ENCODE measurements at places on chromosomes 7 and 10.

- DNase-seq = no peak
Measured at GRCh38 chr7:69095649-69096048, 502.6 kb upstream of the AUTS2 start.

DNA sequence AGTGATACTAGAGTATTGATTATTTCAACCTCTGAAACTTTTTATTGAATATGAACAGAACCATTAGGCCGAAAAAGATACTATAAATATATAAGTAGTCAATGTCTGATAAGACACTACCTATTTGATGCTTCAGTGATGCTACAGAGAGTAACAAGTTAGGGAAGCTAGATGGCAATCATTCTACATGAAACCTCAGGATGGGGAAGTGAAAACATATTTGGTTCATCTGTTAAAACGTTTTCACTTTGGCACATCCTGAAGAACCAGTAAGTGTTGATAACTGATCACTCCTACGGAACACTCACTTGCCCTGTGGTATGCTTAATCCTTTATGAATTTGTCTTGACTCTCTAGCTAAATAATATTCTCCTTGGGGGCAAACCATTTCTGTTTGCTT lies 1064.9 kb downstream of the NXPH1 start:
- no peak for DNase-seq

DNA sequence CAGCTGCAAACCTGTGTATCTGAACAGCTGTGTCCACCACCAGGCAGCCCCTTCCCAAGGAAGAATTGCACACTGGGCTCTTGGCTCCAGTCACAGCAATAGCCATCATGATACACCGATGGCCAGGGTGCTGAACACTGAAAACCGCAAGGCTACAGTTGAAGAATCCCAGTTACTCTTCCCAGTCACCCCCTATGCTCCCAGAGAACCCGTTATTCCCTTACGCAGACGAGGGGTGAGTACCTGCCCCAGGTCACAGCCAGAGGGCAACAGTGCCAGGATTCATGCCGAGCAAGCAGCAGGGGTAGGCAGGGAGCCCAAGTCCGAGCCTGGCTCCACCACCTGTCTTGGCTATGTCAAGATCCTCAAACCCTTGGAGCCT lies 57.8 kb downstream of the RASGEF1A start:
- DNase-seq = no peak

GRCh38 chr10:72344932-72345331 lies 9.8 kb downstream of the DNAJB12 start:
- no peak for DNase-seq

DNA sequence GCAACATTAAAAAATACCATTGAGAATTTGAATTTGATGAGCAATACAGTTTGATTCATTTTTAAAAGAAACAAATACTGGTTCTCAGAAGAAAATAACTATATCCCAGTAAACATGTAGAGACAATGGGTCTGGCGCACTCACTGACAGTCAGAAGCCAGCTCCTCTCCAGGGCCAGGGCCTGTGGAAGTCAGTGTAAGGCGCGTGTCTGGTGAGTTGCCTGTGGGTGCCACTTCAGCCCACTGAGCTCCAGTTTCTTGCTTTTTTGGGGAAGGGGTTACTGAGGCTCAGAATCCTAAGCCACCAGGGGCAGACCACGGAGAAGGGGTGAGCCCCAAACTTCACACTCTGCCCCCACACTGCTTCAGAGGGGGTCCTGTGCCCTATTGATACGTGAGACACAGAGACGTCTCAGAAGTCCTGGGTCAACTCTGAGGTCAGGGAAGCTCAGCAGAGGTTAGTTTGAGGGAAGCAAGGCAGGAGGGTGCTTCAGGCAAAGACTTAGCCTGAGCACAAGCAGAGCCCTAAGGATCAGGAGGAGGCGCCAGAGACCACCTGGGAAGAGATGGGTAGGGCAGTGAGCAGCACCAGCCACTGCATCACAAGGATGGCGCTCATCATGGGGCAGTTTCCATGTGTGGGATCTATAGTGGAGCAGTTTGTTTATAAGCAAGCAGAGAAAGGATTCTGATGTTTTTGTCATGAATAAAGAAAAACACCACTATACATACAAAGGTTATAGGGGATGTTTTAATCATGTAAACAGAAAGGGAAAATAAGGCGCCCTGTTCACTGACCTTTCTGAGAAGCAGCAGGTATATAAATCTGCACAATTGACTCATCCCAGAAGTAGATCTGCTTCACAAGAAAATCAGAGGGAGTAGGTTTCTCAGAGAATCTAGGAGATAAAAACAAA lies 95.7 kb downstream of the PKD1L1 start:
- DNase-seq = peak; percentile 15

DNA sequence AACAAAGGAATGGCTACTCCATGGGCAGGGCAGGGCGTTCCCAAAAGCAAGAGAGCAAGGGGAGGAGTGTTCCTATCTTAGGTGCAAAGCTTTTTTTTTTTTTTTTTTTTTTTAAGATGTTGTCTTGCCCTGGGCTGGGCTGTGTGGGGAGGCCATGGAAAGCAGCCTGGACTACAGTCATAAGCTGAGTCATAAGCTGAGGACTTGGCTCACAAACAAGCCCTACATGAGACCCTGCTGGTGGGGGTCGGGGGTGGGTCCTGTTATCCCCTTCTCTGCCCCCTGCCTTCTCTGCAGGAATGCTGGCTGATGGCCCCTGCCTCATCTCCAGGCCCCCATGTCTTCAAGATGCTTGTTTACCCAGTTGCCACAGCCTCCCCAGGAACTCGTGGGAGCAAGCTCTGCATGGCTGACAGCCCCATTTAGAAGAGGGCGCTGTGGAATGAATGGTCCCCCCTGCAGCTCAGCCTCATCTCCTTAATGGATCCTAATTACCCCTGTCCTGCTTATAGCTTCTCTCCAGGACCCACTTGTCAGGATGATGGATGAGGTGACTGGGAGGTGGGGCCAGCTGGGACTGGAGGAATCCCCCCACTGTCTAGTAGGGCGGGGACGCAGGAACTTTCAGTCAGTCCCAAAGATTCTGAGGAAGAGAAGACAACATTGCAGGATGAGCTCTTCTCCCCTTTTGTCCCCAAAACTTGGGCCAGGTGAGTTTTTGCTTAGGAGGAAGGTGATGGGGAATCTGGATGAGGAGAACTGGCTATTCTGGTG lies 340.8 kb upstream of the PODXL start:
- no peak for DNase-seq

GRCh38 chr10:63539994-63540393 lies 18.8 kb downstream of the REEP3 start:
- no peak for DNase-seq

DNA sequence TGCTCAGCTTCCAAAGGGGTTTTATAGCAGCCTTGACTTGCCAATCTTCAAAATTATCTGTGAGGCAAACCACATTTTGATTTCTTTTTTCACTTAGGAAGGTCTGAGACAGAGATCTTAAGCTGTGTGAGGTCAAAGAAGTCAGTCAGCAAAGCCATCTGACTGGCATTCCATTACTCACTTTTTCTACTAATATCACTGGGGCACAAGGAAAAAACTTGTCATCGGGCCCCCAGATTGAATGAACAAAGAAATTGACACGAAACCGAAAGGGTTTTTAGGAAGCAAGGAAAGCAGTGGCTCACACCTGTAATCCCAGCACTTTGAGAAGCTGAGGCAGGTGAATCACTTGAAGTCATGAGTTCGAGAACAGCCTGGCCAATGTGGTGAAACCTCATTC lies 78.5 kb upstream of the FRMD4A start:
- peak; percentile 28 for DNase-seq

DNA sequence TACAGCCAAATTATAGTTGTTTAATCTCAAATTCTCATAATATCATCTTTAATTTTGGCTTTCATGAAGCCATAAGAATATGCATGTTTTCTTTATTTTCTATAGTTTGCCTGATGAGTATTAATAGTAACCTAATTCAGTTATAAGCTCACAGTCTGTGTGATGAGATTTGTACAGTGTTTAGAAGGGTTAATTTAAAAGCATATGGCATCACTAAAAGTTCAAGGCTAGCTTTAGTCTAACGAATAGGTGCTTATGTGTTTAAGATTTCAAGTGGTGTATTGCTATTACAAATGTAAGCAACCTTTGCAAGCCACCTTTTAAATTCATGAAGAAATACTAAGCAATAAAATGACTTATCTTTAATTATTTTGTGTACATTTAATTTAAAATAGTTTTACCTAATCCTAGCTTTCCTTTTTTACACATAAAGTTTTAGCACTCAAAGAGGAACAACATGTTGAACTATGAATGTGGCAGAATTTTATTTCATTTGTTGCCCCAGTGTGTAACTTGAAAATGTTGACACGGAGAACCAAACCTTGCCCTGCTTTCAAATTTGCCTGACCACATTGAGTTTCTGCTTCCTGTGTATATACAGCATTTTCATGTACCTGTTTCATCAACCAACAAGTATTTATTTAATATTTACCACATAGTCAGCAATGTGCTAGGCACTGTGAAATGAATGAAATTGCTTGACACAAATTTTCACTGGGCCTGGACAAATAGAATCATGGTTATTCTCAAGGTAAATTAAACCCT lies 41.5 kb downstream of the TET1 start:
- no peak for DNase-seq

GRCh38 chr7:7790041-7790741 lies 71.8 kb upstream of the RPA3 start:
- DNase-seq = no peak

DNA sequence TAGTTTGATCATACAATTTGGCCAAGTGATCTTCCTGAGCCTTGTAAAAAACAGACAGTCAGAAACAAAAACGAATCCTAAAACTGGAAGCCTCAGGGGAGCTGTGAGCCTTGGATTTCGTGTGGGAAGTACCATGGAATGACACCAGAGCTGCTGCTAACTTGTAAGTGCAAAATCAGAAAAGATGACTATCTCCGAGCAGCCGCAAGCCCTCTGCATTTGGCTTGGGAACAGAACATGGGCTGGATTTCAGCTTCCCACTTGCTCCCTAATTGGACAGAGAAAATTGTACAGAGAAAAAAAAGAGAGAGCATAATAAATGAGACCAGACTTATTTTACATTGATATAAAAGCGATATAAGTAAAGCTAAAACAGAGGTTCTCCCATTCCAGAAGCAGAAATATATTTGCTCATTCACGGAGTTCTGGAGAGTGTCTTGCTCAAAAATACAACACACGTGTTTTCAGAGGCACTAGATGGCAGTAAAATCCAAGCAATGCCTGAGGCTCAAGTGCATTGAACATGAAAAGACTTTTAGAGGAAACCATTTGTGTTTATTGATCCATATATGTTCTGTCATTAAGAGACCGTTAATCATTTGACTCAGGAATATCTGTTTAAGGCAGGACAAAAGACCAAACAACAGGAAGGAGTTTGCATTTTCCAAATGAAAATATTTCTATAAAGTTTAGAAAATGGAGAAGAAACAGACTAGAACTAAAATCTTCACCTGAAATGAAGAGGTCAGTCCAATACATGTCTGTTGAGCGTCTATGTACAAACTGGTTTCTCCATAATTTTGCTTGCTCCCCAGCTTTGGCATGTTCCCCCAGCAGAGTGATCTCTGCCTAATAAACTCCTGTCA lies 78.3 kb upstream of the SLC26A5 start:
- no peak for DNase-seq

DNA sequence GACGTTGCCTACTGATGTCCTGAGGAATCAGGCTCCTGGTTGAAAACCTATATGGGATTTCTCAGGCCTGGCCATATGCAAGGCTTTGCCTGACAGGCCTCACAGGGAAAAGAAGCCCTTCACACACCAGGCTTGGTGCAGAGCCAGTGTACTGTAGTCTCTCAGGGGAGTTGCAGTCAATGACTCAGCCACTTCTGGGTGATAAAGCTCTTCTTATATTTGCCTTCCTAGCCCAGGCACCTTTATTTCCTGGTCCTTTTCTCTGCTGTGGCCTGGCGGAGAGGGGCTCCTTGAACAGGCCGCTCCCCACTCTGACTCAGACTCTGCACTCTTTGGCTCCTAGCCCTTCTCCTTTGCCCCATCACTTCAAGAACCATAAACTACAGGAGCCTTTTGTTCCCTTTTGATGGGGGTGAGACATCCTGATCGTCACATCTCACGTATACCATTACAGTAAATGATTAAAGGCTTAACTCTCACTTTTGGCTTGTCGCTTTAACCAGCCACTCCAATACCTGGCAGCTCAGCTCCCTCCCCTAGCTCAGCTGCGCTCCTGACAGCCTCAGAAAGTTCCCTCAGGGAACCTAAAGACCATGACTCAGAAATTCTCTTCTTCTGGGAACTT lies 33.5 kb downstream of the DPY19L1 start:
- DNase-seq = no peak

- no peak for DNase-seq
Measured at GRCh38 chr7:113657603-113658002, 261.2 kb downstream of the PPP1R3A start.

DNA sequence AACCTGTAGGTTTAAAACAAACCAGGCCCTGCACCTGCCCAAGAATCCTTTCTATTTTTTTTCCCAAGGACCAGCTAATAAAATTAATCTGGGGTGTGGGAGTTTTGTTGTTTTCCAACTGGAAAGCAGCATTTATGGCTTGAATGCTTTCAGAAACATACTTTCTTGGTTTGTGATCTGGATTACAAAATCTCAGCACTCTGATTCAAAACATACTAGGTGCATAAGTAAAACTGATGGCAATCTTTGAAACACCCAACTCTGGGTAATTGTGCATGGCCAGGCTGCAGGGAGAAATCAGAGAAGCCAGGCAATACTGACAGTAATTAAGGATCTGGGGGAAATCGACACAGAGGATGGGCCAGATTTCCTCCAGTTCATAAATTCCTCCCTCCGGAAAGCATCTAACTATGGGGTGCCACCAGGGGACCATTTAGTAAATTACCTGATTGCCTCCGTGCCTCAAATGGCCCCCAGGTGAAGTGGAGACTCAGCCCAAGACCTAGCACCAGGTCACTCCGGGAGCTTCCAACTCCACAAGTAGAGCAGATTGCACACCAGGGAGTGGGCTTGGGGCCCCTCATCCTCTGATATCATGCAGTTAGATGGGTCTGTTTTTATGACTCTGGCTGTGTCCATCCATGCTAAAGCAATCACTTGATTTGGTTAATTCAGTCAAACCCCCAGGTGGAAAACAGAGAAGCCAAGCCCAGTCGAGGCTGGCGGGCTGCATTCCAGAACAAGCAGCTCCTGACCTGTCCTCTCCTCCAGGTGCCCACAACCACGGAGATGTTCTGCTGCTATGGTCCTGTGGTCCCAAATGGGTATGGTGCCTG lies 15.2 kb upstream of the C10orf53 start:
- no peak for DNase-seq

GRCh38 chr7:142806022-142806356 lies 35.2 kb downstream of the PRSS2 start:
- no peak for DNase-seq

DNA sequence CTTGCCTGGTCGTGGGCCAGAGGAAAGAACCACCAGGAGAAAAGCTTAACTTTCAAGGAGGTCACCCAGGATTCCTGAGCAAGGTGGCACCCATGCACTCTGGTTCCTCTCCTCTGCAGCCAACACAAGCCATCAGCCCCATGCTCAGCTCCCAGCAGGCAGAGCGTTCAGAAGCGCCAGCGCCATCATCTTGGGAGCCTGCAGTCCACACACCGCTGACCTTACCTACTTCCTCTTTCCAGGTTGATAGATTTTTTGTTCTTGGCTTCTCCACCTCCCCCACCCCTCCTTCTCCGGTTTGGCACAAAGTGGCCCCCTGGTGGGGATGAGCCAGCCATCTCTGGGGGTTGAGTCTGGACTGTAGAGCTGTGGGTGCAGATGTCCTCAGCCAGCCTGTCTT lies 1.7 kb upstream of the WDR86 start:
- DNase-seq = no peak
